ENCODE measurements at places on chromosomes 11 and 22. TPM values are rescaled to one million over a fixed set of nuclear protein-coding genes. Genes with fewer than 3 reads are reported as not detected.
A peak's percentile ranks its signal among the peaks of the same experiment; 100 is the strongest.

- no peak for DNase-seq
Measured at GRCh38 chr11:129289350-129290040, 86.2 kb upstream of the BARX2 start.

GRCh38 chr11:109338131-109338530, 83.9 kb upstream of the C11orf87 start:
- no peak for DNase-seq

DNA sequence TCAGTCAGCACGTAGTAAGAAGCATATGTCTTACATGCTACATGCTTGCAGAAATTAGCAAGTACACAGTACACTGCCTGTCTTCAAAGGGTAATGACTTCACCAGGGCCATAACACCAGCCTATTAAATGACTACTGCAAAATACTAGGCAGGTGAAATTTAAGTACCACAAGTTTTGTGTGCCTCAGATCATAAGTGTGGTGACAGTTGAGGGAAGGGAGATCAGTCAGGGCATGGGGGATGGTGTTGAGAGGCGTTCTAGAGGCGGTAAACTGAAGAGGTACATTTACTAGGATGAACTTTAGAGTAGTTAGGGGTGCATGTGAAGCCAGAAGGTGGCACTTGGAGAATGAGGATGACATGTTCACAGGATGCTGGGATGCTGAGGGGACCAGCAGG, 22.0 kb downstream of the AMOTL1 start:
- no peak for DNase-seq

GRCh38 chr22:18024276-18024939, at the start of gene MICAL3:
MICAL3 (minus strand) TSS chr22:18024561; CDS start chr22:17906812, 117,749 bp downstream.
- peak; percentile 62 for DNase-seq

DNA sequence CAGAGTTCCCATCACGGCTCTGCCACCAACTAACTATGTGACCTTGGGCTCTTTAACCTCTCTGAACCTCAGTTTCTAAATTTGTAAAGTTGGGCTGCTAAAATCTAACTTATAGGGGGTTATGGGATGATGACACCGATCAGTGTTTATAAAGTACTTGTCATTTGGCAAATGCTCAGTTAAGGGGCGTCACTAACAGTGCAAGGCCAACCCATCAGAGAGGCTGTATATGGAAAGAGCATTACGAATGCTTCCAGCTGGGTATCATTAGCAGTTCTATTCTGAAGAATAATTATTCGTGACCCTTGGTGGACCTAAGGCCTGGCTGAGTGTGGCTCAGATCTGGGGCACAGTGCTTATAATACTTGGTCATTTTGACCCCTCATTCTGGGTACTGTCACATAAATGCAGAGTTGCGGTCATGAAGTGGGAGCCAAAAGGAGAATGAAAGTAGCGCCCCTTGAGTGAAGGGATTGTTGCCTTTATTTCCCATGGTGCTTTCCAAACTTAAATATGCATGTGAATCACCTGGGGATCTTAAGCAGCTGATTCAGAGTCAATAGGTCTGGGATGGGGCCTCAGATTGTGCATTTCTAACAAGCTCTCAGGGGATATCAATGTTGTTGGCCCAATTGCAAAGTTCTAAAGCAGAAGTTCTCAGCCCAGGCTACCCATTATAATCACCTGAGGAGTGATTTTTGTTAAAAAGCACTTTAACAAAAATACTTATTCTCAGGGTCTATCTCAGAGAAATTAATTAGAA, 115.8 kb downstream of the CSNK2A3 start:
- DNase-seq: peak; percentile 70

DNA sequence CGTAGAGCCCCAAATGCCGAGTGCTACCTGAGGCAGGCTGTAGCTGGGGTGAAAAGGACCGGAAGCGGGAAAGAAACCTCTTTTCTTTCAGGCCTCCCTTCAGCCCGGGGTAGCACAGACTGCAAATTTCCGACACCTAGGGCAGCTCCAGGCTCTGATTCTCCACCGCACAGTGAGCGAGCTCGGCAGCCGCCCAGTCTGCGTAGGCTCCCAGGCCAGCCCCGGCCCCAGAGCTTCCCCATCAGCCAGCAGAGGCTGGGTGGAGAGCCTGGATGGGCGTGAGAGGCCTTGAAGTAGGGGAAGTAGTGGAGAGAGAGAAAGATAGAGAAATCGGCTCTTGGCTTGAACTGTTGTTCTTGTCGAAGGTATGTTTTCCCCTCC, 9.3 kb upstream of the PAX6 start:
- DNase-seq: peak; percentile 40

DNA sequence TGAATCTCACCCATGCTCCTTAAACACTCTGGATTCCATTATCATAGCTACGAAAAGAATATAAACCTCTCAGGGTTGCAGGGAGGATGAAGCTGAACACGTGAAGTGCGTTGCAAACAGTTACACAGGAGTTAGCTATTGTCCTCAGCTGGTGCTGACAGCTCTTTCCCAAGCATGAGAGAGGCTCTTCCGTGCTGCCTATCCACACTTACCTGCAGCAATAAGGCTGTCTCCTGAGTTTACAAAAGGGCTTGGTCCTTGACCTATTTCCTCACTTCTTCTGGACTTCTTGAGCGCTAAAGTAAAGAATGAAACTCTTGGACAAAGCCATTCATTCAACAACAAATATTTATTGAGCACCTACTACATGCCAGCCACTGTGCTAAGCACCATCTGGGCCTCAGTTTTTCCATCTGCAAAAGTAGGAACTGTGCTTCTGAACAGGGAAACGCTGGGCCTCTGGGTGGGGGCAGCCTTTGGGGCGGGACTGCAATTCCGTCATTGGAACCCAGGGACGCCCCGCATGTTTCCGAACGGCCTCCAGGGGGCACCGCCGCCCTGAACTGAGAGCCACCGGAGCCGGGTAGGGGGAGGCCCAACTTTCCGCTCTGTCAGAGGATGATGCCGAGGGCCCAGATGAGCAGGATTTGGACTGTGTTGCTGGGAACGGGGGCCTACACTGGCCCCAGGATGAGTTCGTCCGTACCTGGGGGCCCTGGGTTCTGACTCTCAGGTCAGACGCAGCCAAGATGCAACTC, 651 bp upstream of the ARL2 start:
- DNase-seq: peak; percentile 86

DNA sequence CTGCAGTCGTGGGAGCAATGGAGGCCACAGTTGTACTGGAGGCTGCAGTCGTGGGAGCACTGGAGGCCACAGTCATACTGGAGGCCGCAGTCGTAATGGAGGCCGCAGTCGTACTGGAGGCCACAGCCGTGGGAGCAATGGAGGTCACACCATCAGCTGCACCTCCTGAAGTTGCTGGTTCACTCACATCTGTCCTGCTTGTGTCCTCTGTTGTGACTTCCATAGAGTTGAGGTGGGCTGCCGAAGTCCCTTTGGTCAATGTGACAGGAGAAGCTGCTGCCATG, 9.3 kb downstream of the C11orf24 start:
- DNase-seq: no peak

DNA sequence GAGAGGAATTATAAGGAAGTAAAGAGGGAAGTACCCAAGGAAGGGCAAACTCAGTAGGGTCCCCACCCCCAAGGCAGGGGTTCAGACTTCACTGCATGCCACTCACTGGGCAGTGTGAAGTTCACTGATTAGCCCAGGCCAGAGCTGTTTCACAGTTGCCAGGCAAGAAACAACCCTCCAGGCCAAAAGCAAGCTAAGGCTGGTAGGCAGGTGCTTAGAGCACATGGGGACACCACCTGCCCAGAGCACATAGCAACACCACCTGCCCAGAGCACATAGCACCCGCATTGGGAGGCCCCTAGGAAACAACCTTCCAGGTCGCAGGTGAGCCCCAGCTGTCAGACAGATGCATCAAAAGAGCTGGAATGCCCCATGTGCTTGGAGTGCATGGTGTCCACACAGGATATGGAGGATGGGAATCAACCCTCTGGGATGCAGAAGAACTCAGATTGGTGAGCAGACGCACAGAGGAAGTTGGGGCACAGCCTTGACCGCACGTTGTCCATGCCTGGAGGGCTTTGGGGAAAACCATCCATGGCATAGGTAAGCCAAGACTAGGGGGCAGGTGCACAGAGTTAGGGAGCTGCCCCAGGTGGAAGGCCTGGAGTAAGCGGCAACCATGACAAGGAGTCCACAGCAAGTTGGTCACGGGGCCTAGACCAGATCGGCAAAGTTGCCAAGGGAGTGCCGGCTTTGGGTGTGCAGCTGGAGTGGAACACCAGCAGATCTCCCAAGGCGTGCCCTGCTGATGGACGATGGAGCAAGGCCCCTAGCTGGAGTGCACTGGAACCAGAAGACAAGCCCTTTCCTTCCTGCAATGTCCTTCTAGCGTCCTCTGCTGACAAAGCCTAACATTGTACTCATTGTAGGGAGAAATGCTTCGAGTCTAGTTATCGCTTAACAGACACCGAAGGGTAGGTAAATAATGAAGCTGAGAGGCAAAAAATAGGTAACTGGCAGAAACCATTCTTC, 7.8 kb upstream of the TMEM216 start:
- DNase-seq: no peak

DNA sequence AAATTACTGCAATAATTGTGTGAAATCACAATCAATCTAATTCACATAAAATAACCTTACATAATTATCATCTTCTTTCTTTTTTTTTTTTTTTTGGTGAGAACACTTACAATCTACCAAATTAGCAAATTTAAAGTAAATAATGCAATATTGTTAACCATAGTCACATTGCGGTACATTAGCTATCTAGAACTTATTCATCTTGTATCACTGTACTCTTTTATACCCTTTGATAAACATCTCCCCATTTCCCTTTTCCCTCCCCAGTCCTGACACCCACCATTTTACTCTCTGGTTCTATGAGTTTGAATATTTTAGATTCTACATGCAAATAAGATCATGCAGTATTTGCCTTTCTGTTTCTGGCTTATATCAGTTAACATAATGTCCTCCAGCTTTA, 24.0 kb upstream of the PRAME start:
- DNase-seq: no peak

DNA sequence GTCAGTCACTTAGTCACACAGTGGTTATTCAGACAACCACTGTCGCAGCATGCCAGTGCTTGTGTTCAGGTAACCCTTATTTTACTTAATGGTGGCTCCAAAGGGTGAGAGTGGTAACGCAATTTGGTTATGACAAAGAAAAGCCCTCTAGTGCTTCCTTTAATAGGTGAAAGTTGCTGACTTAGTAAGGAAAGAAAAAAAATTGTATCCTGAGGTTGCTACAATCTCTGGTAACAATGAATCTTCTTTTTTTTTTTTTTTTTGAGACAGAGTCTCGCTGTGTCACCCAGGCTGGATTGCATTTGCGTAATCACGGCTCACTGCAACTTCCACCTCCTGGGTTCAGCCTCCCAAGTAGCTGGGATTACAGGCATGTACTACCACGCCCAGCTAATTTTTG, 64.5 kb downstream of the C11orf91 start:
- no peak for DNase-seq

DNA sequence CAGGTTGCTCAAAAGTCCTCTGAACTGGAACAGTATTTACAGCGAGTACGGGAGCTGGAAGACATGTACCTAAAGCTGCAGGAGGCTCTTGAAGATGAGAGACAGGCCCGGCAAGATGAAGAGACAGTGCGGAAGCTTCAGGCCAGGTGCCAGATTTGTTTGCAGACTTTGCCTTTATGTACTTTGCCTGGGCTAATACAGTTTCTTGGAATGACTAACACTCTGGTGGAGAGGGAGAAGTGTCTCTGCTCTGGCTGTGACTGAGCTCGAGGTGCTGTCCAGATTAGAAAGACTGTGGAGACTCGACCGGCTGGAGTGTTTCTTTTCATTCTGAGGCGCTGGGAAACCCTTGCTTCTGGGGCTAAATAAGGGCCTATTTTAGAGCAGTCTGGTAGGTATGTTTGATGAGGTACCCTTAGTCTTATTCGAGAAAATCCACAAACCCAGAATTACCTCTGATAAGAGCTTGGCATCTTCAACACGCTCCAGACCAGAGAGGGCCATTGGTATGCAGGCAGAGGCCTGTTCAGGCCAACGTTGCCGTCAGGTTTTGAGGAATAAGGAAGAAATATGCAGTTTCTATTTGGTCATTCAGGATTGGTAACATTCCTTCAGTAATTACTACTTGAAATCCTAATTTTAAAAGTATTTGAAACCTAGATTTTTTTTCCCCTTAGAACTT, 76.5 kb downstream of the SWAP70 start:
- no peak for DNase-seq

GRCh38 chr11:85114786-85115185, 512.4 kb downstream of the DLG2 start:
- no peak for DNase-seq

DNA sequence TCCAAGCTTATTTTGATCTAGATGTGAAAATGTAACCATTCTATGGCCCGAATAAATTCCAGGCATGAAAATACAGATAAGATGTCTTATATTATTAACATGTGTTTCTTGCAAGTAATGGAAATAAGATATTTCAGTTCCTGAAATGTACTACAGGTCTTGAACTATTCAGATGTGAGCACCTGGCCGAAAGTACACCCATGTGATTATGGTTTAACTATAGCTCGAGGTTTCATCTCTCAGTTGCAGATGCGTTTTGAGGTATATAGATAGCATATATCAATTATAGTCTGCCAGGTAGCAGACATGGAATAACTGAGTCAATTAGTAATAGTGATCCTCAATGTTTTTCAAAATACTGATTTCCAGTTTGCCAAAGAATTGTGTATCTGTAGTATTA, 68.3 kb downstream of the DDIAS start:
- DNase-seq: no peak

- no peak for DNase-seq
Measured at GRCh38 chr11:113994077-113994954, 19.4 kb downstream of the HTR3A start.

DNA sequence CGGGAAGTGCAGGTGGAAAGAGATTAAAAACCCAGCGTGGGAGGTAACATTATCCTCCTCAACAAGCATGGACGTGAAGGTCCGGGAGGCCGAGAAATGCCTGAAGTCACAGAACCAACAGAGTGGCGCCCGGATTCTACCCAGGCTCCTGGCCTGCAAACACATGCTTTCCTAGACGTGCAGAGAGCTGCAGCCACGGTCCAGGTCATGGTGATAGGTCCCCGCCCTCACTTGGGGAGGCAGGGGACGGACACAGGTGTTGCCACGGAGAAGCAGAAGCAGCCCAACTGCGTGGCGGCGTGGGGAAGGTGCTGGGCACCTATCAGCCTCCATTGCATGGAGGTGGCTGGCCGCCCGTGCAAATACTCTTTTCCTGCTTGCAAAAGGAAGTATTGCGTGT, 148.8 kb downstream of the MPPED1 start:
- DNase-seq: no peak

GRCh38 chr11:17992916-17993315, 19.9 kb downstream of the SERGEF start:
- no peak for DNase-seq

- DNase-seq: no peak
Measured at GRCh38 chr22:47032091-47032943, 269.9 kb downstream of the TBC1D22A start.

Gene OR51E2
- 0.98 TPM for polyA plus RNA-seq

Gene NARS2
- polyA plus RNA-seq: 18.5 TPM

Gene OR8D1
- polyA plus RNA-seq: not detected

Gene OLFML1
- polyA plus RNA-seq: 51.2 TPM

Gene MMP27
- not detected for polyA plus RNA-seq

Gene SOX10
- polyA plus RNA-seq: 10.0 TPM

Gene TRIM6
- polyA plus RNA-seq: 1.6 TPM

Gene SYT8
- 0.46 TPM for polyA plus RNA-seq

Gene BTBD18
- polyA plus RNA-seq: not detected

Gene SYT7
- polyA plus RNA-seq: 2.6 TPM

Gene DYNC2H1
- 11.5 TPM for polyA plus RNA-seq

Gene BBOX1
- polyA plus RNA-seq: 0.30 TPM

Data from muscle of back (tissue), 13 donors.